LoVo (cell line): ENCODE measurements at places on chromosomes 3 and 15.

DNA sequence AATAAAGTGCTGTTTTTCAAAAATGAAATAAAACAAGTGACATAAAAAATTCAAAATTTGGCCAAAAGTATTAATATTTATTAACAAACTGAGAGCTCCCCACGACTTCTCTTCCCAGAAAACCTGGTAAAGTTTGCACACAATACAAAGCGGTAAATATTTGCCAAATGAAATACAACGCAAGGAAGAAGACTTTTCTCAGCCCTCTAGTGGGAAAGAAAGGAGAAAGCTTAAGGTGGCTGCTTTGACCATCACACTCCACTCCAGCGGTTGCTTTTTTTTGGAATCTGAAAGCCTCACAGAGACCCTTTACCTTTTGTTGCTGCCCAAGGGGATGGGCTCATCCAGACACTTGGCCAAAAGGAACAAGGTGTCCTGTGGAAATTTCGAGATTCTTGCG lies 1.1 kb upstream of the GK5 start:
- DNase-seq, result no peak

GRCh38 chr3:52742418-52743041 lies 28.2 kb downstream of the NEK4 start:
- DNase-seq, result peak; percentile 5

DNA sequence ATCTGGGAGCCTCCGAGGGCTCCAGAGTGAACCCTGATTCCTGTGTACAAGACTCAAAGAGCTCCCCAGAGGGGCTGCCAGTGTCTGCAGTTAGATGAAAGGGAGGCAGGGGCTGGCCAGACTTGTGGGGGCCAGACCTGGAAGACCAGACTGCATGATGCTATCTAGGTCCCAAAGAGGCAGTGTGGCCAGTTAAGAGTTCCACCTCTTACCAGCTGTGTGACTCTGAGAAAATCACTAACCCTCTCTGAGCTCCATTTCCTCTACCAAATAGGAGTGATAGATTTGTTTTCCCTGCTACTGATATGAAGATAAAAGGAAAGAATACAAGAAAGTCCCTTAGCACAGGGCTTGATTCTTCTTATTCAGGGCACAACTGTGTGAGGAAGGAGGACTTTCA lies 29.0 kb downstream of the ACSBG1 start:
- no peak for DNase-seq

DNA sequence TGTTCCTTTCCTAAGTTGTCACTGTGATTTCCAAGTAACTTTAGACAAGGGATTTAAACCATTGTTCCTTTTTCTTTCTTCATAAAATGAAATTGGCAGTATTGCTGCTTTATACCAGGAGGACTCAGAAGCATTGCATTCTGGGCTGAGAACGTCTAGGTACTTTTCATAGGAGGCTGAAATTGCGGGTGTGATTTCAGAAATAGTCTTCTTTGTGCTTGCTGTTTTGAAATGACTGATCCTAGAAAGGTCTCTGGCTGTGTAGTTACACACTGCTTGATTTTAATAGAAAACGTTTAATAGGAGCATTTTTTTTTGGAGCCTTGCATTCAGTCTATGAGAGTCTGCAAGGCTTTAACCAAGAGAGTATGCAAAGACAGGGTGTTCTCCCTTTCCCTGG lies 56.3 kb downstream of the PPM1L start:
- DNase-seq, result no peak

- no peak for DNase-seq
Measured at GRCh38 chr3:162328649-162329048, 832.0 kb downstream of the OTOL1 start.
